ENCODE measurements at places on chromosomes 12 and 14. TPM values are rescaled to one million over a fixed set of nuclear protein-coding genes. Genes with fewer than 3 reads are reported as not detected.

DNA sequence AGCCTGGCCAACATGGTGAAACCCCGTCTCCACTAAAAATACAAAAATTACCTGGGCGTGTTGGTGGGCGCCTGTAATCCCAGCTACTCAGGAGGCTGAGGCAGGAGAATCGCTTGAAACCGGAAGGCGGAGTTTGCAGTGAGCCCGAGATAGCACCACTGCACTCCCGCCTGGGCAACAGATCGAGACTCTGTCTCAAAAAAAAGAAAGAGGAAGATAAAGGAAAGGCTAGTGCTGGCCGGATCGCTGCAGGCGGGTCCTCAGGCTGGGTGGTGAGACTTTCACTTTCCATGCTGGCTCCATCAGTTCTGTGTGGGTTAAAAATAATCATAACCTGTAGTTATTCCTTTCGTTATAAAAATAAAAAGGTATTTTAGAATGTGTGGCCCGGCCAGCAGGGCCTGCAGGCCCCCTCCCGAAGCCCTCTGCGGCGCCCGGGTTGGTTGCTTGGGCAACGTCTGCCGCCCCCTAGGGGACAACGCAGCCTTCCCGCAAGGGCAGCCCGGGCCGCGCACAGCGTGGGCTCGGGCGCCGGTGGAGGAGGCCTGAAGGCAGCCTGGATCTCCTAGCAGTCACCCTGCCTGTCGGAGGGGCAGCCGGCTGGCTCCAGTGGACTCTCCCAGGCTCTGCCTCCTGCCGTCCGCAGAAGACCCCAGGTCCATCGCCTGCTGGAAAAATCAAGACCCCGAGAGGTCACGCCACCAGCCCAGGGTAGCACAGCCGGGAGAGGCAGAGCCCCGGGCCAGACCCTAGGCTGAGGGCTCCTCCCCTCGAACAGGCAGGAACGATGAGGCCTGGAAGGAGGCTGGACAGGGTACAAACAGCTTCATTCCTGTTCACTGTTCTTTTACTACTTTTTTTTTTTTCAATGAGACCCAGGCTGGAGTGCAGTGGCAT, 5.0 kb upstream of the SLC25A47 start:
- peak; percentile 26 for DNase-seq

DNA sequence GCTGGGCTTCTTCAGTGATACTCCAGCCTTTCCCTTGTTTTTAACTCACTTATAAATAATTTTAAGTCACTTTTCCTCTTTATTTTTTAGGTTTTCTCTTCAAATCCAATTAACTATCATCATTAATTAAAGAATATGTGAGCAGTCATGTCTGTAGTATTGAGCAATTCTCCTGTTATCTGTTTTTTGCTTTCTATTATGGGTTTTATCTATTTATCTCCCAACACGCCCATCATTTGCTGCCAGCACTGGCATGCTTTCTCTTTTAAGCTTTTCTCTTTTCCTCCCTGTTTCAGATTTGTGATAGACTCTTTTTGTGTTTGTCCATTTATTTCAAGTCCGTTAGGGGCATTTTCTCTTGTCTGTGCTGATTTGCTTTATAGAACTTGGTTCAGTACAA, 72.3 kb downstream of the CRADD start:
- no peak for DNase-seq

DNA sequence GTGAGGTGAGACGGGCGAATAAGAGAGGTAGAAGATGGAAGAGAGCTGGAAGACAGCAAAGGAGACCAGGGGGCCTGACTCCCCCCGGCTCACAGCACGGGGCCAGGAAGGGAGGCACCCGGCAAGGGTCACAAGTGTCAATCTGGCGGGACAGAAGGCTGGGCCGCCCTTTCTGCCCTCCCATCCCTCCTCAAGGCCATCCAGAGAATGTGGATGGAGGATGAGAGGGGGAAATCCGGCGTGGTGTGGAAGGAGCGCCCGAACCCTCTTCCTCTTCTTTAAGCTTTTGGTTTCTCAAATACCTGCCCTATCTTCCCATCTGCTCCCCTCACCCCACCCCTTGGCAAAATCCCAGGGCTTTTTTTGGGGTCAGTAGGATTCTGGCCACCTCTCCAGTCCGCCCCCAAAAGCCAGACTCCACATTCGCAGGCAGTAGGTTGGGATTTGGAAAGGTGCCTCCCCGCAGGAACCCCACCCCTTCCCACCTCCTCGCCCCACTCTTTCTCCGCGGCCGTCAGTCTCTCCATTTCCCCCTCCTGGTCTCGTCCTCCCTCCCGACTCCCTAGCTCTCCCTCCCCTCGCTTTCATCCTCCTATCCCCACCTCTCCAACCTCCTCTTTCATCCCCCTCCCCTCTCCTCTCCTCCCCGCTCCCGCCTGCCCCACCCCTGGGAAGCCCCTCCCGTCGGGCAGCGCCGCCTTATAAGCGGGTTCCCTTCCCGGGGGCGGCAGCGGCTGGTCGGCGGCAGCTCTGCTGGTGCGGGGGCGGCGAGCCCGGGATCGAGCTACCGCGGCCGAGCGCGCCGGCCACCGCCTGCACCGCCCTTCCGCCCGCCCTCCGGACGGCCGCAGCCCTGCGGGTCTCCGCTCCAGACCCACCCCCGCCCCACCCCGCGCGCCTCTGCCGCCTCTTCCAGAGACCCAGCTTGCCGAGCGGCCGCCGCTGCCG, at the start of gene PTMS:
PTMS (plus strand) TSS at position 730 of the 948 bp plus-strand sequence. CDS start 343 bp downstream, outside the sequence.
- peak; percentile 92 for DNase-seq

DNA sequence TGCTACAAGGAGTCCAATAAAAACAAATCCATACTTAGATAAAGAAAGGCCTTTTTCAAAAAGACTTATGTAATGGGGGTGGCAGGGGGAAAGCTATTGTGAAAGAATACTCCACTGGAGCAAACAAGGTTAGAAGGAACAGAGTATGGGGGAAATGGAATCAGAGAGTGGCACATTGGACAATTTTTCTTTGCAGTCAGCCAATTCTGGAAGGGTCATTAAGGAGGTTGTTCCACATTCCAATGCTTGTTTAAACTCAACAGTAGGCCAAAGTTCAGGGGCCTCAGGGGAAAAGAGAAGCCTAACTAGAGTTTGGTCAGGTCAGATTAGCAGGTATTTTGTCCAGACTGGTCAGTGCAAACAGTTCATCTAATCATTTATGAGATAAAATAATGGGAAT, 105.2 kb upstream of the RESF1 start:
- DNase-seq: no peak

- DNase-seq: peak; percentile 29
These were observed 172.8 kb upstream of the KITLG start for GRCh38 chr12:88753066-88753465.

DNA sequence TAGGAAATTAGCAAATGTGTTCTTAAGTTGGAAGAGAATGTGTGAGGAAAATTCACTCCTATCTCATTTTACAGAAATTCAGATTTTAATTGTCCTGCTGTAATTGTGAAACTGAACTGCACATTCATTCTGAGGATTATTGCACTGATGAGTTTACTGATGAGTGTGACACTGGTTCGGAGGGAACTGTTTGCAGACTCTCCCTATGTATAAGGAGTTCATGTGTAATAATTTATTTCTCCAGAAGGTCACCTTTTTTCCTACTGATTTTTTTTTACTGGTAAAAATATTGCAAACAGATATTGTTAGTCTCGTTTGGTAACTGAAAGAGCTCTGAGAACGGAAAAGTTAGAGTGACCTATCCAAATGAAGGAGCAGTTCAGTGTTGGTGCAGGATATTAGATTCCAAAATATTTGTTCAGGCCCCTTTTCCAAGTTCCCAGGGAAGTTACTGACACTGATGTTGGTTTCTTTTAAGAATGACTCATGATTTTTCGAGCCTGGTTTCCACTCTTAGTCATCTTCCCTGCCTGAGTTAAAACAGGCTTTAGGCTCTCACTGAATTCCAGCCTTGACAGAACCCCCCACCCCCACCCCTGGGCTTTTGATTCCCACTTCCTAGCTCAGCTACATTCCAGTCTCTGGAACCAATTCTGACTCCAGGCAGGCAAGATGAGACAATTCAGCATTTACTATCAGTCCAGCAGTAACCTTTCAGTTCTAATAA, 18.4 kb downstream of the ANO6 start:
- DNase-seq: peak; percentile 98

DNA sequence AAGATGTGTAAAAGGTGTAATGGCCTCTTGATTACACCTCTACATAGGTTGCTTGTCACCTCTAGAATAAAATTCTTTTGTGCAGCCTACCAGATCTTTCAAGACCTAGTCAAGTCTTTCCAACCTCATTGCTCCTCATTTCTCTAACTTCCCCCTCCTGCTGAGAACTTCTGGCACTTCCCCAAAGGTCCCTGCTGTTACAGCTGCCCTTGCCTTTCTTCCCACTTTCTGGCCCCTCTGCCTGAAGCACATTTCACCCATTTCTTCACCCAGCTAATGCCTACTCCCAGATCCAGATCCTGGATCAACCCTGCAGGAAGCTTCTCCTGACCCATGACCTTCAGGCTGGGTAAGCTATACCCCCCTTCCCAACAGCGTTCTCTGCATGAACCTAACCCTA, 1.5 kb downstream of the TSHR start:
- no peak for DNase-seq

GRCh38 chr14:58077621-58078020, 74.4 kb downstream of the ARMH4 start:
- peak; percentile 46 for DNase-seq

- DNase-seq: no peak
These were observed 10.5 kb downstream of the PLD4 start for GRCh38 chr14:104935026-104935650.

- no peak for DNase-seq
These were observed 66.7 kb downstream of the RESF1 start for GRCh38 chr12:32025906-32026305.

- DNase-seq: no peak
These were observed 79.8 kb downstream of the CCDC88C start for GRCh38 chr14:91337699-91338335.

DNA sequence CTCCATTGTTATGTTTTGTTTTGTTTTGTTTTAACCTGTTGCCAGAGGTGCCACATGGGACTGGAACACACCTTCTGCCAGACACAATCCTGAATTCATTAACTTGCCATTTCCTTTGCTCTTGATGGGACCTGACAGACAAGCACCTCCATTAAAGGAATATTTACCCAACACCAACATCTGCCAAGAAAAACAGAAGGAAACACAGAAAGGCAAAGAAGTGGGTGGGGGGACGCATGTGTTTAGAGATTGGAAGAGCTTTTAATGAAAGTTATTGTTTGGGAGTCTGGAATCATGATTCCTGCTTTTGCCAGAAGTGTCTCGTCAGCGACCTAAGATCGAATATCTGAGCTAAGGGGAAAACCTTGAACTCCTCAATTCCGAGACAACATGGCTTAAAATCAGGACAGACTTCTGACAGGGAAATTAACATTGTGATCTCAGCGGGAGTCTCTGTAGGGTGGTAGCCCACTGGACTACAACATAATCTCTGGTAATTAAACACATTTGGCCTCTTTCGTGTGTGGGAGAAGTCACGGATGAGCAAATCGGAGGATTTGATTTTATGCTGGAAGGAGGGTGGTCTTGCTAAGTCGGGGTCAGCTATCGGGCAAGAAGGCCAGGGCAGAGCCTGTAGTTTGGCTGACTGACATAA, 210.4 kb upstream of the FAR2 start:
- DNase-seq: no peak

DNA sequence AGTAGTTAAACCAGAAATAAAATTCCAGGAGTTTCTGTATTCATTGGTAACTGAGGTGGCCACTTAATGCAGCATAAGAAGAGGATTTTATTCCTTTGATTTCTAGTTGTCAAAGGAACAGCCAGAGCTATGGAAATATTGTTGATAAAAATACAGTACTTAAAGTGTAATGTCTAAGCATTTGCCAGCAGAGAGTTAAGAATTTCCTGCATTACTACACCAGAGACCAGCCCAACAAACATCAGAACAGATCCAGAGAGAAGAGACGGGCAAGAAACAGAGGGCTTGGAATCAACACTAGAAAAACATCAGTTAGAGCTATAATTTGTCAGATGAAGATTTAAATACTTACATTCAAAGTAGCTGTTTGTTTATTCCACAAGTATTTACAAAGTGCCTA, 77.9 kb downstream of the ST8SIA1 start:
- DNase-seq: no peak

GRCh38 chr12:124227951-124228711, 66.8 kb upstream of the RFLNA start:
- no peak for DNase-seq

- DNase-seq: peak; percentile 42
These were observed 11.5 kb downstream of the ALG10 start for GRCh38 chr12:34033628-34034296.

DNA sequence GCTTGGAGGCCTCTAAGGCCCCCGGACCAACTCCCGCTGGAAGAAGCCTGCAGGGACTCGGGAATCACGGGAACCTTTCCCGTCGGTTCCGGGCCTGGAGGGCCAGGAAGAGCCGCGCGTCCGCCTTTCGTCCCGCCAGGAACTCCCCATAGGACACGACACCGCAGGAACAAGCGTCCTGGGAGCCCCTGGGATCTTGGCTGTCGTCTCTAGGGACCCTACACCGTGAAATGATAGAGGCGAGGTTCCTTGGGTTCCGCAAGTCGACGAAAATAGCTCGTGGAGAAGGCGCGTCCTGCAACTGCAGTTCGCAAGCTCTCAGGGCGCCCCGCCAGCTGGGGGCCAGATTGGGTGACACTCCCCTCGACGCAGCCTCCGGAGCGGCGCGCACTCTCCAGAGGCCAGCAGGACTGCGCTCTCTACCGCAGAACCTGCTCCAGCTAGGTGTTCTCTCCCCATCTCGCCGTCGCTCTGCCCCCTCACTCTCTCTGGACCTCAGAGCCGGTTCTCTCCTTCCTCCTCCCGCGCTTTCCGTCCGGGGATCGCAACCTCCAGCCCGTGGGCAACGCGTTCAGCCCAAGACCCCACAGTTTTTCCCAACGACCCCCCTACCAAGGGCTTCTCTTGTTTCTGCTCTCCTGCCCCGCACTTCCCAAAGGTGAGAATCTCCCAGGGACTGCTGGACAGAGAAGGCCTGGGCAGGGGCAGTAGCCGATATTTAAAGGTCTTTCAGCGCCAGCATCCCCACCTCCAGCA, 776 bp downstream of the BMP4 start:
- DNase-seq: no peak

Gene IL23A
- not detected for total RNA-seq

Gene FAM222A
- total RNA-seq: under 0.01 TPM

Gene IGF1
- total RNA-seq: 0.28 TPM

Gene ITGB7
- total RNA-seq: under 0.01 TPM

Gene TAS2R30
- total RNA-seq: 7.2 TPM

Gene RNF10
- 44.4 TPM for total RNA-seq

Gene CCDC196
- not detected for total RNA-seq

Gene SERPINA12
- not detected for total RNA-seq

Gene GYS2
- total RNA-seq: not detected

Gene L2HGDH
- 5.0 TPM for total RNA-seq

Gene FAM186B
- 0.28 TPM for total RNA-seq

All from IMR-90 (cell line).